M059J (cell line): ENCODE measurements at places on chromosomes 13 and 19. TPM values are rescaled to one million over a fixed set of nuclear protein-coding genes. Genes with fewer than 3 reads are reported as not detected.

- DNase-seq: no peak
These were observed 16.9 kb downstream of the GPC6 start for GRCh38 chr13:93243375-93244063.

- DNase-seq: no peak
These were observed 38.1 kb upstream of the SLC10A2 start for GRCh38 chr13:103104340-103104739.

DNA sequence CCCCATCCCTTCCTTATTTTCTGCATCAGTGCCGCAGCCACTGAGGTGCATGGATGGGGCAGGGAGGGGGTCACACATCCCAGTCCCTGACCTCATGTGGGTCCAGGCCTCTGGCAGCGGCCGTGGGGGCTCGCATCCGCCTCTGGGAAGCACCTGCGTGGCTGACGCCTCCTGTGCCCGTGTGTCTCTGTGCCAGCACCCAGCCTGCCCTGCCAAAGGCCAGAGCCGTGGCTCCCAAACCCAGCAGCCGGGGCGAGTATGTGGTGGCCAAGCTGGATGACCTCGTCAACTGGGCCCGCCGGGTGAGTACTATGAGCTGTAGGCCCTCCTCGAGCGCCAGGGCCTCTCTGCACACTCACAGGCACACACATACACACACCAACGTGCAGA, 4.9 kb downstream of the NDUFS7 start:
- no peak for DNase-seq

GRCh38 chr13:95494082-95494681, 58.3 kb upstream of the CLDN10 start:
- DNase-seq: peak; percentile 61

DNA sequence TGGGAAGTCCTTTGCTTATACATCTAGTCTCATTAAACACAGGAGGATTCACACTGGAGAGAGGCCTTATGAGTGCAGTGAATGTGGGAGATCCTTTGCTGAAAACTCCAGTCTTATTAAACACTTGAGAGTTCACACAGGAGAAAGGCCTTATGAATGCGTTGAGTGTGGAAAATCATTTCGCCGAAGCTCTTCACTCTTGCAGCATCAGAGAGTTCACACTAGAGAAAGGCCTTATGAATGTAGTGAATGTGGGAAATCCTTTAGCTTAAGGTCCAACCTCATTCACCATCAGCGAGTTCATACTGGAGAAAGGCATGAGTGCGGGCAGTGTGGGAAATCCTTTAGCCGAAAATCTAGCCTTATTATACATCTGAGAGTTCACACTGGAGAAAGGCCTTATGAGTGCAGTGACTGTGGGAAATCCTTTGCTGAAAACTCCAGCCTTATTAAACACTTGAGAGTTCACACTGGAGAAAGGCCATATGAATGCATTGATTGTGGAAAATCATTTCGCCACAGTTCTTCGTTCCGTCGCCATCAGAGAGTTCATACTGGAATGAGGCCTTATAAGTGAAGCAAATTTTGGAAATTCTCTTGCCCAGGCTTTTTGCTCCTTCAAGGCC, 9.9 kb downstream of the ZNF586 start:
- no peak for DNase-seq

GRCh38 chr19:5246554-5247155, 94.0 kb downstream of the PTPRS start:
- DNase-seq: peak; percentile 36

Gene CDK8
- total RNA-seq: 9.4 and 18.4 TPM in 2 replicates
